ENCODE measurements at places on chromosomes 7 and 10.

DNA sequence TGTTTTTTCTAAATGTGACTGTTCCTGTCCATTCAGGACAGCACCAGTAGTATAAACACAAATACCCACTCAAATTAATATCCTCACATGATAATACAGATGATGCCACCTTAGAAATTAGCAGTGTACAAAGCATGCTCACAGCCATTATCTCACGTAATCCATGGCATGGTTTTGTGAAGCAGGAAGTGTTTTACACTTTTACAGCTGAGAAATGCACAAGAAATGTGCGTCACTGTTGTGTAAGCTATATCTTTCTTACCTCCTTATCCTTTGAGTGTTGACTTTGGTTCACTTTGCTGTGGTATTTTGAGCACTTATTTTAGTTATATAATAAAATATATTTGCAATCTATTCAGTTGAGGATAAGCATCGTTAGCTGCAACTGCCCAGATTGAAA lies 31.6 kb downstream of the NKX2-3 start:
- no peak for DNase-seq

DNA sequence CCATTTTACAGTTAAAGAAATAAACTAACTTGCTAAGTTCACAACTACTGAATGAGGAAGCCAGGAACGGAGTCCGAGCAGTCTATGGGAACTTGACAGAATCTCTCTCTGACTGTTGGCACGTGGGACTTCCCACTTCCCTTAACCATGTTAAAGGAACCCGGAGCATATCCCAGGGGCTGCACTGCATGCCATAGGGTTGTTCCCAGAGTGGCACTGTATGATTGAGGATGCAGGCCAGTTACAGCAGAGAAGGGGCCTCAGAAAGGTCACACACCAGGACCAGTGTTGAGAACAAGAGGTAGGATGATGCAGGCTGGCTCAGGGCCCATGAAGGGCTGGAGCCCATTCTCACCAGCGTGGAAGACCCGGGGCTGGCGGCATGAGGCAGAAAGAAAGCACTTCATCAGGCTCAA lies 201.8 kb downstream of the NSUN6 start:
- DNase-seq: no peak

DNA sequence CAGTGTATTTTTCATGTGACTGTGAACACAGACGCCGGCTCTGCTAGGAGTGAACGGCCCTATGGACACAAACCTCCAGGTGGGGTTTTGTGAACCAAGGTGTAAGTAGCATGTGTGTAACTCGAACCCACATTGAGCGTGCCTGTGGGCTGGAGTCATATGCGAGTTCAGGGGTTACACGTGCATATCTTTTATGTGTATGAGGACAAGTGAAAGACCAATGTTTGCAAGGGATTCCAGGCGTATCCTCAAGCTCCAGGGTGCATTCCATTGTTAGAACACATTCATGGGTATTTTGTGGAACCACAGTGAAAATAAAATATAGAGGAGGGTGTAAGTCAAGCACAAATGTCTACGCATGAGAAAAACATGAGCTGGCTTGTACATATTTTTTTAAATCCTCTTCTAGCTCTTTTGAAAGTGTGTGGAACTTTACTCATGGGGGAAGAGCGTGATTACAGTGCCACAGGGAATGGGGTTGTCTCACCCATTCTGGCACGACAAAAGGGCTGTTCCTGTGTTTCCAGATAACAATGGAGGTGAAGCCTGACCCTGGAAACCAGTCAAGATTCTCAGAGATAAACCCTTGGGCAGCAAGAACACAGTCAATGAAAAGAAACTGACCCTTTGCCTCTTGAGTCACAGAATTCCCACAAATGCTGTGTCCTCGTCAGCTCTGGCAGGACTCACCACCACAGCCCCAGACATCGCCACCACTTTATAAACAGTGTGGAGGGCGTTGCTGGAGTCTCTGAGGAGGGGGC lies 37.0 kb upstream of the GOT1 start:
- DNase-seq: no peak

DNA sequence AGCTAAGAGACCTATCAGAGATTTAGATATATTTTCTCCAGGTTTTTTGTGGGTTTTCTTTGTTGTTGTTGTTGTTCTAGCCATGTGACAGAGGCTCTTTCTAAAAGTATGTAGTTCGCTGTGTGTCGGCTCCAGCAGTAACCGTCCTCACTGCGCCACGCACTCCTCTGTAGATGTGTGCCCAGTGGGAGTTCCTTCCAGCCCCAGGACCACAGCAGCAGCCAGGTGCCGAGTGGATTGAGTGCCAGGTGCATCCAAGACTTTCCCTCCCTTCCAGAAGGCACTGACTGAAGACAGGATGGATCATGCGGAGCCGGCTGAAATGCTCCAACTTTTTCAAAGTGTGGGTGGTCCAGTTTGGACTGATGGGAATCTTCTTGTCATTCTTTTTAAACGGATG lies 31.8 kb downstream of the WDR86 start:
- no peak for DNase-seq

DNA sequence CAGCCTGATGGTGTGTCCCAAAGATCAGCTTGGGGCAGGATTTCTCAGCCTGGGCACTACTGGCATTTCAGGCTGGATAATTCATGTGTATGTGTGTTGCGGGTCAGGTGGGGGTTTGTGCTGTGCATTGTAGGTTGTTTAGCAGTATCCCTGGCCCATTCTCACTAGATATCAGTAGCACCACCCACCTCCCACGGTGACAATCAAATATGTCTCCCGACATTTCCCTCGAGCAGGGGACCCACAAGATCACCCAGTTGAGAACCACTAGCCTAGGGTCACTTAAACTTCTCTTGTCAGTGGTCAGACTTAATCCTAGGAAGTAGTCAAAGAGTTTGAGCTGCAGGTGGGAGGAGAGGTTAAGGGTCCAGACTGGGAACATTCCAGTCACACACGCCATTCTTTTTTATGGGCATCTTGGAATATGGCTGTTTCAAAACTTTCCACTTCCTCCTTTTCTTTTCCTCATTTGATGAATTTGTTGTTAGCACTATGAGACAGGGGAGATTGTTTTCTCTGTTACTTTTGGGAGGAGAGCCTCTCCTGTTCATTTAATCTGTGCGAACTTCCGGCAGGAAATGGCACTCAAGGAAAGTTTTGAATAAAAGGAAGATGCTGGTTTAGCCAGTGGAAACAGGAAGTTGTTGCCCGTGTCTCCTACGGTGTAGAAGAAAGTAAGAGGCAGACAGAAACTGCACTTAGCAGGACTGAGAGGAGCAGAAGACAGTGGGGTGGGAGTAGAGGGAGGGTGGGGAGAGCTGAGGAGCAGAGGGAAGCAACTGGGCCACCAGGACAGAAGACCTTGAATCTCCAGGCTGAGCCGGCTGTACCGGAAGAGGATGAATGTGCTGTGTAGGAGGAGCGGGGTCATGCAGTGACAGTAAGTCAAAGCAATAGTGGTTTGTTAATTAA lies 17.6 kb upstream of the EXOC6 start:
- no peak for DNase-seq

DNA sequence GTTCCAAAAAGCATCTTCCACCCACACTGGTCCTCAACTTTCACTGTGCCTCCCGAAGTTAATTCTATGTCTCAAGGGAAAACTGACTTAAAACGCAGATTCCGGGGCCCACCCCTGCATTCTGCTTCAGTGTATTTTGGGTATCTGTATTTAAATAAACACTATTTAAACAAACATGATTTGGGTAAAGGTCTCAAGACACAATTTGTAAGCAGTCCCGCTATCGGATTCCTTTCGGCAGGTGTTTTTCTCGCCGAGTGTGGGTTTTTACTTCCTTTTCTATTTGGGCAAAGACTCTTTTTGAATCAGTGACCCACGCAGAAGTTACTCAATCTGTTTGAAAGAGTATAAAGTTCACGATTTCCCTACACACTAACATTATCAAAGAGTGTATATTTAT lies 1.2 kb downstream of the PDIA4 start:
- no peak for DNase-seq

DNA sequence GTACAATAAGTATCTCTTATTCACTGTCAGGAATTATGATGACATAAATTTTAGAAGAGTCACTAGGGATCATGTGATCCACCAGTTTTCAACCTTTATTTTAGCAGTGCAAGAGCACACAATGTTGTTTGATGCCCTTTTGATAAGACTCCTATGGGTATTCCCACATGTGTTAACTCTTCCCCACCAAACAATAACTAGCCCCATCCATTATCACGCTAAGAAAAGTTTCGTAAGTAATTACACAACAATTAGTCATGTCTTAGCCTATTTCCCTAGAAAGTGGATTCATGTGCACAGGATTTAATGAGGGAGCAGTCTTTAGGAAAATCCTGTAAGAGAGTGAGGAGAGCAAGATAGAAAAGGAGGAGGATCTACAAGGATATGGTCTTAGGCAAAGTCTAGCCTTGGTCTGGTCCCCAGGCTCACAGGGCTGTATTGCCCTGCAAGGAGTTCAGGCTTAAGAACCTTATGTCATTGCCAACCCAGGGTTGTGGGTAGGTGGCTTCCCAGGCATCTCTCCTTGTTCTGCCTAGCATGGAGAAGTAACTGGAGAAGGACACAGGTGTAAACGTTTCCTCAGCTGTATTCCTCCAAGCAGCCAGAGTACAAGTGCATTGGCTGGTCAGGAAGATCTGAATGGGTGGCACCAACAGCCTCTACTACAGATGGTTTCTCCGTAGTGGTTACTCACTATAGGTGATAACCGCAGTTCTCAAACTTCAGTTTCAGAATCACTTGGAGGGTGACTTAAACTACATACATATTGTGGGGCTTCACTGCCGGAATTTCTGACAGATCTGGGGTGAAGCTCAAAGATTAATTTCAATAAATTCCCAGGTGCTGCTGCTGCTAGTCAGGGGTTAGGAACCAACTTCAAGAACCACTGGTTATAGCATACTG lies 574.5 kb downstream of the SUGCT start:
- no peak for DNase-seq

DNA sequence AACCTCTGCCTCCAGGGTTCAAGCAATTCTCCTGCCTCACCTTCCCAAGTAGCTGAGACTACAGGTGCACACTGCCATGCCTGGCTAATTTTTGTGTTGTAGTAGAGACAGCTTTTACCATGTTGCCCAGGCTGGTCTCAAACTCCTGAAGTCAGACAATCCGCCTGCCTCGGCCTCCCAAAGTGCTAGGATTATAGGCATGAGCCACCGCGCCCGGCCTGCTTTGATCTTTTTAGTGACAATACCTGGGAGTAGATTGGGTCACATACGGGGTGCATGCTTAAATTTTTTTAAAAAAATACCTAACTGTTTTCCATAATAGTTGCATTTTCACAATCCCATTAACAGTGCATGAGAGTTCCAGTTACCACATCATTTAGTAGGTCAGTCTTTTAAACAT lies 47.7 kb downstream of the CCDC71L start:
- DNase-seq: no peak

DNA sequence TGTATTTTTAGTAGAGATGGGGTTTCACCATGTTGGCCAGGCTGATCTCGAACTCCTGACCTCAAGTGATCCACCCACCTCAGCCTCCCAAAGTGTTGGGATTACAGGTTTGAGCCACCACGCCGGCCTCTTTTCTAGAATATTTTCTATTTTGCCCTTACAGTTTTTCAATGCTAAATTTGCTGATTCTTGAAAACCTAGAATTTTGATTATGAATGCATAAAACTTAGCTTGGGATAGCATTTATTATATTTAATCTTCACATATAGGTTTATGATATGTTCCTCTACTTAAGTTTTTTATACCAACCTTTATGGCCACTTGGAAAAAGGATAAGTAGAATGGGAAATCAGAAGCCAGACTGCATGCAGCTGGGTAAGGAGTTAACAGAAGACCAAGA lies 2.1 kb downstream of the TMEM60 start:
- no peak for DNase-seq

DNA sequence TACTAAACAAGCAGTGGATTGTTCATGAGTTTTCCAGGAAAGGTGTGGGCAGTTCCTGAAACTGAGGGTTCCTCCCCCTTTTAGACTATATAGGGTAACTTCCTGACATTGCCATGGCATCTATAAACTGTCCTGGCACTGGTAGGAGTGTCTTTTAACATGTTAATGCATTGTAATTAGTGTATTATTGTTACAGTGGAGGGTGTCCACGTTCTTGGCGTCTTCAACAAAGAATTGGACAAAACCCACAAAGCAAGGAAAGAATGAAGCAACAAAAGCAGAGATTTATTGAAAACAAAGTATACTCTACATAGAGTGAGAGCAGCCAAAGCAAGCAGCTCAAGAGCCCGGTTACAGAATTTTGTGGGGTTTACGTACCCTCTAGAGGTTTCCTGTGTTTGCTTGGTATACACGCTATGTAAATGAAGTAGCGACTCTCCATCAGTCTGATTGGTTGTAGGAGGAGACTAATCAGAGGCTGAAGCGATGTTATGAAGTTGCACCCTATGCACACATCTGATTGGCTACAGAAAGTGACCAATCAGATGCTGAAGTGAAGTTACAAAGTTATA lies 175.2 kb downstream of the NSUN6 start:
- no peak for DNase-seq

DNA sequence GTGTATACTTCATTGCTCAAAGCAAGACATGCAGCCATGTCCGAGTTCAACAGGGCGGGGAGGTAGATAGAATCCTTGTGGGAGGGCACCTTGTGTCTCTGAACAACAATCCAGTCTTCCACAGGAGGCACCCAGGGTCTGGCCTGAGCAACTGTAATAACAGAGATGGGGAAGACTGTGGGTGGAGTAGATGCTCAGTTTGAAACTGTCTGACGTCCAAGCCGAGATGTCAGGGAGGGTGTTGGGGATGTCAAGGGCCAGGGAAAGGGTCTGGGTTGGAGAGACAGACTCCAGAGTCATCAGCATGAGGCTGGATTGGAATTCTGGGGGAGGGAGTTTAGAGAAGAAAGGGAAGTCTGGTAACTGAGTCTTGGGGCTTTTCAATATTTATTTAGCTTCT lies 88.0 kb downstream of the FANK1 start:
- no peak for DNase-seq

DNA sequence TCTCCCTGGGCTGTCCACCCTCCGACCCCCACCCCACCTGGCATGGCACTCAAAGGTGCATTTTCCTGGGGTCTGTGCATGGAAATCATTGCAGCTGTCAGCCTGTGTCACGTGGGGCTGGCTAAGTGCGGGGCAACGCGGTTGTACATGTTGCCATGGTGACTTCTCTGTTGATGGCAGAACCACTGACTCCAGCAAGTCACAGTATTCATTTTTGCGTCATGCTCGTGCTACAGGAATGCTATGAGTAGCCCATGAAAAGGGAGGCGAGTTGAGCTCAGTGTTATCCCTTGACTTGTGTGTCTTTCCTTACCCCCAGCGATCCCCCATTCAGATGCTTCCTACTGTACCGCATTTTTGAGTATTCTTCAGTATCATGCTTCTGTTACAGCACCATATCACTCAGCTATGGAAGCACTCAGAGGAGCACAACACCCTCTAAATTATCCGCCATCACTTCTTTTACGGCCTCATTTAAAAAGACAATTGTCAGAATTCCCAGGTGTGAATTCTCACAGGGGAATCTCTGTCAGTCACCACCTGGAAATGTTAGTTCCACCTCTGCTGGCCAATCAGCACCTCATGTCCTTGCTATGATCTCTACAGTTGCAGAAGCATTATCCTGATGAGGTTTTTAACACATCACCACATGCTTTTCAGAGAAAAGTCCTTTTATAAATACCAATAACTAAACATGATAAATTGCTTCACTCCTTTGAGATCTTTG lies 194.4 kb upstream of the C7orf33 start:
- no peak for DNase-seq
